HepG2 (cell line): ENCODE measurements at places on chromosomes 16 and 17. TPM values are rescaled to one million over a fixed set of nuclear protein-coding genes. Genes with fewer than 3 reads are reported as not detected.

Gene C16orf74
- 0.13 TPM in 1 of 2 replicates, not detected in the other for total RNA-seq

Gene TPSG1
- not detected in 2 replicates for total RNA-seq

Gene HBA1
- total RNA-seq, result 0.42 TPM in 1 of 2 replicates, not detected in the other

Gene ZSCAN10
- not detected in 2 replicates for total RNA-seq

Gene SULT1A1
- 147 and 174 TPM in 2 replicates for total RNA-seq

Gene GPR179
- total RNA-seq, result 0.07 TPM in 1 of 2 replicates, not detected in the other

Gene CEMP1
- not detected in 2 replicates for total RNA-seq

Gene ACE
- total RNA-seq, result 0.13 TPM in 1 of 2 replicates, not detected in the other

Gene CACNG5
- not detected in 2 replicates for total RNA-seq

Gene TP53TG3C
- total RNA-seq, result not detected in 2 replicates

Gene NPIPA8
- 0.24 TPM in 2 replicates for total RNA-seq

Gene TOB1
- total RNA-seq, result 19.4 and 21.9 TPM in 2 replicates

Gene GAST
- 0.42 TPM in 1 of 2 replicates, not detected in the other for total RNA-seq

Gene SSTR5
- 0.14 and 0.49 TPM in 2 replicates for total RNA-seq

Gene NDUFAB1
- total RNA-seq, result 601 and 760 TPM in 2 replicates

Gene FOXC2
- not detected in 2 replicates for total RNA-seq

Gene NEUROD2
- not detected in 2 replicates for total RNA-seq

Gene KRT40
- not detected in 2 replicates for total RNA-seq

Gene MRPS23
- 181 and 283 TPM in 2 replicates for total RNA-seq

Gene JMJD6
- 41.0 and 49.1 TPM in 2 replicates for total RNA-seq

Gene MRPL45
- total RNA-seq, result 89.5 and 130 TPM in 2 replicates

Gene OTOA
- total RNA-seq, result 0.11 and 0.15 TPM in 2 replicates

Gene ALOX15
- 0.04 TPM in 1 of 2 replicates, not detected in the other for total RNA-seq
